ENCODE measurements at places on chromosomes 11 and 22.

- no peak for DNase-seq
Observed at GRCh38 chr11:119573858-119574257, 150.9 kb upstream of the THY1 start.

- no peak for DNase-seq
Observed at GRCh38 chr11:3950996-3951660, 95.7 kb downstream of the STIM1 start.

DNA sequence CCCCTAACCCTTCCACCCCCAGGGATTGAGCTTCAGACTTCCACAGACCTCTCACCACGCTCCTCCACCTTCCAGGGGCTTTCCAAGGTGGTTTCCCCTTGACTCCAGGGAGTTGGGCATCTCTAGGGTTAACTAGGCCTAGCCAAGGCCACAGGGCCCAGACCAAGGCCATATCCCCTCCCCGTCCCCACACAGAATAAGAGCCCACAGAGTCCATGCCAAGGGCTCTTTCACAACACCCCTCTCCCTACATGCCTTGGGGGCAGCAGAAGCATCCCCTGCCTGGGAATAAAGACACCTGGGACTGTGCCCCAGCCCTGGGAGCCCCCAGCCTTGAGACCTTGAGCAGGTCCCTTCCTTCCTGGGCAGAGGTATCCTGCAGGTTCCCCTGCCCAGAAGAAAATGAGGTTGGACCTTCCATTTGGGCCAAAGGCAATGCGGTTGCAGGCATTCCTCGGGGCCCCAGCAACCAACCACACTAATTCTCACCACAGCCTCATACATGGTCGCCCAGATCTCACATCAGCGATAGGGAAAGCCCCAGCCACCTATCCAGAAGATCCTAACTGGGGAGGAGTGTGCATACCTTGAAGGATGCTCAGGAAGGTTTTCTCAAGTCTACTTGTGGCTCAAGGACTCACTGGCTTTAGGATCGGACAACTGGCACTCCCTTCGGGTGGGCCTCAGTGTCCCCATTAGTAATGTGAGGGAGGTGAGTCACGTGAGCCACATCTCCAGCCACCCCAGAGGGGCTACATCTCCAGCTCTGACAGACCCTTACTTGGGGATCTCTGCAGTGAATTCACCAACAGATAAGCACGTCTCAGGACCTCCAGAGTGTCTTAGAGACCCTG, 1.7 kb downstream of the GDPD5 start:
- DNase-seq = no peak

GRCh38 chr11:67413266-67413849, 2.1 kb upstream of the CARNS1 start:
- DNase-seq = no peak

DNA sequence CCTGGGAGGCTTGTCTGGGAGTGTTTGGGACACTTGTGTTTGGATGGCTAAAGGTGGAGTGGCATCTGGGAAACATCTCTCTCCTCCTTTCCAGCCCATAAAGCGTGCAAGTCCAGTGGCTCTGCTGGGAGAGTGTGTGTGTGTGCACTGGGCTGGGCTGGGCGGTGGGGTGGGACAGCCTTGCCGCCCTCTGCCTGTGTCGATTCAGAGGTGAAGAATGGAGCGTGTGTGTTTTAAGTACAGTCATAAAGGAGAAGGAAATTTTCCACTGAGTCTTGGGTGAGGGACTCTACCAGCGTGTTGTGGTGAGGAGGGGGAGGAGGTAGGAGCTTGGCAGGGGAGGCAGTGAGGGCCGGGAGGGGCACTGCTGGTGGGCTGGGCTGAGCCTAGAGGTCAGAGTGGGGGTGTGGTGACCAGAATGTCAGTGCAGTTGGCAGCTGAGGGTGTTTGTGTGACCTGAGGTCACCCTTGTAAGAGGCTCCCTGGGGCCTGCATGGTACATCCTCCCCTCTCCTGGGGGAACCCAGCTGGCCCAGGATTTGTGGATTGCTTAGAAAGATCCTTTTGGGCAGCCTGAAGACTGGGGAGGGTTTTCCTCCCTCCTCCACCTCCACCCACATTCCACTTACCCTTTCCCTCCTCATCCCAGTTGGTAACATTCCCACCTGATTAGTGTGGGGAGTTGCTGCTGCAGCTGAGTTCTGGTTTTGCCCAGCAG, 1.7 kb downstream of the TIMP3 start:
- DNase-seq = no peak

- DNase-seq = no peak
Observed at GRCh38 chr11:16114978-16115871, 241.1 kb downstream of the SOX6 start.

GRCh38 chr11:2912498-2912897, 16.7 kb downstream of the PHLDA2 start:
- DNase-seq = no peak

- no peak for DNase-seq
Observed at GRCh38 chr11:127795326-127795725, 792.0 kb downstream of the ETS1 start.

All from stimulated activated CD4-positive, alpha-beta T cell treated with anti-CD3 and anti-CD28 coated beads, TNF-alpha, amount 100 ng/mL, for 4 hours (primary cell).